Fibroblast of skin of back (primary cell): ENCODE measurements at places on chromosomes 12 and 14.

DNA sequence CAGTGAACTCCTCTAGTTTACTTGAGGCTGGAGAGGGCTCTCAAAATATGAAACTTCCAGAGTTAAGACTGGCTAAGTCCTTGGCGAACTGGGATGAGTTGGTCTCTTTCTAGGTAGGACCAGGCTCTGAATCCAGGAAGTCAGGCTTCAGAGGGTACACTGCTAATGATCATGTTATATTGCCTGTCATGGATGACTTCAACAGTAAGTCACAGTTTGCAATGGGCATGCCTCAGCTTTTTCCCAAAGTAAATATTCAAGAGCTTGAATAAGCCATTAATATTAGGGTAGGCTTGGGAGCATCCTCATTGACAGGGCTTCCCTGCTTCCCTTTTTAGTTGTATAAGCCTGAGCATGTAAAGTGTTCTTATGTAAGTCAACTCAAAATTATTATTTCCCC is 61.7 kb upstream of the PTHLH start:
- no peak for DNase-seq

- DNase-seq = peak; percentile 77
Observed at GRCh38 chr12:15131431-15131830, 89.8 kb downstream of the RERG start.

DNA sequence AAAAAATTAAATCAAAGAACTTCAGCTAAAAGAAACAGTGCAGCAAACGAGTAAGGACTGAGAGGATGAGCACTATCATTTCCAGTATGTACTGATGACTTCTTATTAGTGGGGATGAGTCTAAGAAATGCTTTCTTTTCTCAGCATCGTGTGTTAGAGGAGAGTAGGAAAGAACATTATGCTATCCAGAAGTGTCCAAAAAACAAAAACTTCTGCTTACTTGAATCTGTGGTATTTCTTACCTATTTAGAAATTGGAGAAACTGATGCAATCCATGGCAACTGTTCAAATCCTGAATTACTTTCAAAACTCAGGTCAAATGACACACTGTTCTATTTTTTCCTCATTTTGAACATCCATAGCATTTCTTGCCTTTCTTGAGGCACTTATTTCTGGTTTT is 23.7 kb downstream of the ABCD2 start:
- no peak for DNase-seq

DNA sequence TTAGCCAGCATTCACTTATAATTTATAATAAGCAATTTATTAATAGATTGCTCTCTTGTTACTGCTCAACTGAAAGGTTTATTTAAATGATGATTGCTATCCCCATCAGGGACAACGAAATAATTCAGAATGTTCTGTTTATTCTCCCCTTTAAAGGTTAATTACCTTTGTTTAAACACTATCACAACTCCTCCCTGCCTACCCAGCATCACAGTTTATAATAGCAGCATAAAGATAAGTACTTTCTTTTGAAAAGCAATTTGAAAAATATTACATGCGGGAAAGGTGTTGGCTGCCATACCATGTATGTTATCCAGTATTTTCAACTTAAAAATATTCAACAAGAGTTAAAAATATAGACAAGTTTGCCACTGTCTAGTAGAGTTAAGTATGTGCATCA is 30.6 kb downstream of the SCAF11 start:
- no peak for DNase-seq

- peak; percentile 94 for DNase-seq
Observed at GRCh38 chr12:5456906-5457305, 25.0 kb downstream of the NTF3 start.

DNA sequence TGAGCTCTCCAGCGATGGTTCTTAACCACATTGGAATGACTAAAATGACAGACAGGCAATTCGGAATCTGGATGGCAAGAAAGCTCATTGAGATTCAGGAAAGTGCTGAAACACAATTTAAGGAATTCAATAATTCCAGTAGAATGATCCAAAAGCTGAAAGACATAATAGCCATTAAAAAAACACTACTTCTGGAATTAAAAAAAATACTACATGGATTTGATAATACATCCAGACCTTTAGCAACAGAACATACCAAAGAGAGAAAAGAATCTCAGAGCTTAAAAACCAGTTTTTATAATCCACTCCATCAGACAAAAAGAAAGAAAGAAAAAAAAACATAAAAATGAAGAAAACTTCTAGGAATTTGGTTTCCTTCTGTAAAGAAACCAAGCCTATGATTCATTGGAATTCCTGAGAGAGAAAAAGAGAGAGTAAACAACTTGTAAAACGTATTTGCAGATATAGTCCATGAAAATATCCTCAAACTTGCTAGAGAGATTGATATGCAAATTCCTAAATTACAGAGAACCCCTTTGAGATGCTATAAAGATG is 52.8 kb downstream of the SLCO1B1 start:
- DNase-seq = peak; percentile 37

- no peak for DNase-seq
Observed at GRCh38 chr14:104344818-104345620, 206.6 kb downstream of the KIF26A start.

DNA sequence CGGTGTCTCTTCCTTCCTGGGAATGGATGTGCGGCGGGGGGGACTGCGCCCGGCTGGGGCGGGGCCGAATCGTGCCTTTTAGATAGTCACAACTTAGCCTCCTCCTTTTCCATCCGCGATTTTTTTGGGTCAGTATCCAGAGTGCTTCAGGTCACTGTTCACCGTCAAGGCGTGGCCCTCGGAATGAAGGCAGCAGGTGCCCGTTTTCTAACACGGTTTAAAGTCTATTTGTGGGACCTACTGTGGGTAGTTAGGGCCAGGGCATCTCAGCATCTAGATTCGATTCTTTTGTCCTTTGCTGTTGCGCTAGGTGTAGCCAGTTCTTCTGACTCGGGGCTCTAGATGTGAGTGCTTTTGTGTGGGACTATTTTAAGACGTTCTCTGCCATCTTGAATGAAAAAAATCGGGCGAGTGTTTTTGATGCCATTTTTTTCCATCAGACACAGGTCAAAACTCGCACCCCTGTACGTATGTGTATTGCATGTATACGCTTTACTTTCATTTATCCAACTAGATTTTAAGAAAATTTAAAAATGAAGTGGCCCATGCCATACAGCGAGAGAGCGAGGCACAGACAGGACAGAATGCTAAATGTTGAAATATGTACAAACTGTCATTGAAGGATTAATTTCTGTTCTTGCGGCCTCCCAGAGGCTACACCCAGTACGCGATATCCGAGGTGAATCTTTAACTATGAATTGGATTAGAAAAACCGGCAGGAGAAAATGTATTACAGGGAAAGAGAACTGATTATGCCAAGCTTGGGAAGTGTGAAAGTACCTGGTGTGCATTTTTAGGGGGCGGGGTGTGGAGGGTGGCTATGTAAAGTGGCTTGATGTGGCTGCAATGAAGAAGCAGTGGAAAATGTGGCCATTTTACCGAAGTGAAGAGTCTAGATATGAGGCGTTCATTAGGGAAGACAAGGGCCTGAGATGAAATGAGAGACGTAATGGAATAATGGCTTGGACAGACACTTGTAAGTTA is 835 bp downstream of the VEZT start:
- DNase-seq = peak; percentile 76

GRCh38 chr12:57461917-57462250 is 2.3 kb downstream of the GLI1 start:
- DNase-seq = peak; percentile 48
